Stimulated activated memory B cell treated with anti-CD40 and anti-IgM and Interleukin-4, amounts not matched to agents 10 μg/mL and 1 μg/mL and 100 μg/mL, for 72 hours (primary cell): ENCODE measurements at places on chromosomes 3 and 15.

- ATAC-seq: peak; percentile 90
Measured at GRCh38 chr3:16247282-16248061, 17.3 kb downstream of the DPH3 start.

- ATAC-seq: no peak
Measured at GRCh38 chr3:153852355-153852754, 268.8 kb upstream of the ARHGEF26 start.

DNA sequence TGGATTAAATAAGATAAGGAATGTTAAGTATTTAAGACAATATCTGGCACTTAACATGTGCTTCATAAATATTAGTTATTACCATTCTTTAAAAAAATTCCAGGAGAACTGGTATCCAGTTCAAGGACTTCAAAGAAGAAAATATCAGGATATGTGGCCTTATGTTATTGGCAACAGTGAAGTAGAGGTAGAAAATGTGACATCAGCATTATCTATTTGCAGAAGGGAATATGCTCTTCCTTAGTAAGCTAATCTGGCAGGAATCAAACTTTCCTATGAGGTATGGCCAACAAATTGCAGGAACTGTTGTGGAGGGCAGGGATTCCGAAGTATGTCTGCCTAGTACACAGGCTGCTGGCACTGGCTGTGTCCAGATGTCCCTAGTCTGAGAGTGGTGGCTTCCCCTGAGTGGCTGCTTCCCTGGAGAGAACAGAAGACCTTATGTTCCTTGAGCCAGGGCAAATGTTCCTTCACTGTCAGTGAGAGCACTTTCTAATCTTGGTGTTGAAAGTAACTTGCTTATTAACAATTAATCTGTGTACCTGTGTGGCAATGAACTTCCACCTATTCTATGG is 351.7 kb upstream of the THRB start:
- ATAC-seq: no peak

DNA sequence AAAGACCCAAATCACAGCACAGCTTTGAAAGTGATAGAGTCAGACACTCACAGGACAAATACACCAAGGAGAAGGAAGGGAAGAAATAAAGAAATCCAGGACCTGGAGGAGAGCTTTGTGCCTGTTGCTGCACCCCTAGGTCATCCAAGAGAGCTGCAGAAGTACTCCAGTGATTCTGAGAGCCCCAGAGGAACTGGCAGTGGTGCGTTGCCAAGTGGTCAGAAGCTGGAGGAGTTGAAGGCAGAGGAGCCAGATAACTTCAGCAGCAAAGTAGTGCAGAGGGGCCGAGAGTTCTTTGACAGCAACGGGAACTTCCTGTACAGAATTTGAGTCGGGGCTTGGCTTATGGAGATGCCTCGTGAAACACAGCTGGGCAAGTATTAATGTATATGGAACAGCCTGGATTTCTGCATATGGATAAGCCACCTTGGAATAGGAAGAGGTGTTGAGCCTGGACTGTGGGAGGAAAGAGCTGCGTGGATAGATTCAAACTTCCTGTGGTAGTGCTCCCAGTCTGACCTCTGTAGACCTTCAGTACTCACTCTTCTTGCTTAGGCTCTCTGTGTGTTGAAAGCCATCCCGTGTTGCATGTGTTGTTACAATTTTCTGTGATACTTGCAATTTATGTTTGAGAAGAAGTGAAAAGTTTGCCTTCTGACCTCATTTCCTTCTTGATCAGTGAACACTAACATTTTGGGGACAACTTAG is 6.1 kb downstream of the NGRN start:
- ATAC-seq: no peak

- no peak for ATAC-seq
Measured at GRCh38 chr15:99565049-99565298, 810 bp upstream of the MEF2A start.

DNA sequence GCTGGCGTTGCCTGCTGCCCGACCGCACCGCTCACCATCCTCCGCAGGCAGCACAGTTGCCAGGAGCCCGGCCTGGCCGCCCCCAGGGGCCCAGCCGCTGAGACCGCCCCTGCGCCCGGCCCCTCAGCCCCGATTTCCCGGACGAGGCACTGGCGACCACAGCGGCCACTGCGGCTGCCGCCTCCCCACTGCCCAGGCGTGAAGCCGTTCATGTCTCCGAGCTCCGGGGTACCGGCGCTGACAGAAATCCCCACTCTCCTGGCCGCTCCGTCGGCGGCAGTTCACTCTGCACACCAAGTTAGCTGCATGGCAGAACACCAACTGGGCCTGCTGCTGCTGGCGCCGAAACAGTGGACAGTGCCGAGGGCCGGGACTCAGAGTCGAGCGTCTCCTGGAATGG is 8.5 kb downstream of the SELENOT start:
- no peak for ATAC-seq

DNA sequence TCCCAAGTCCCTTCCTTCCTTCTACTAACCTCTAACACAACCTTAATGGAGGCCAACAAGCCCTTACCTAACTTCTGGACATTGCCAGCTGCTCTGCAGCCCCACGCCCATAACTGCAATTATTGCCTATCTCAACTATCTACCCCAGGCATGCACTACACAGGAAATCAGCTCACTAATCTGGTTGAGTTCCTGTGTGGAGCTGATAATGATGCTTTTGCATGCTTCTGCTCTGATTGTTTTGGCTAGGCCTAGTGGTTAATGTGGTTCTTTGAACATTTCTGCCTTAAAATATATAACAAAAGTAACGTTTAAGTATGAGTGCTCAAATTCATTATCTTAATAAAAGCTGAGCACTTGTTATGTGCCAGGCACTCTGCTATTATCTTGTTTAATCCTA is 463.9 kb downstream of the MFSD1 start:
- ATAC-seq: no peak

- no peak for ATAC-seq
Measured at GRCh38 chr3:40913641-40914040, 285.7 kb upstream of the CTNNB1 start.

- peak; percentile 77 for ATAC-seq
Measured at GRCh38 chr15:94238539-94239118, 7.3 kb downstream of the MCTP2 start.

GRCh38 chr15:75025107-75025506 is 1.7 kb downstream of the PPCDC start:
- ATAC-seq: no peak
